ENCODE measurements at places on chromosomes 12 and 14.

DNA sequence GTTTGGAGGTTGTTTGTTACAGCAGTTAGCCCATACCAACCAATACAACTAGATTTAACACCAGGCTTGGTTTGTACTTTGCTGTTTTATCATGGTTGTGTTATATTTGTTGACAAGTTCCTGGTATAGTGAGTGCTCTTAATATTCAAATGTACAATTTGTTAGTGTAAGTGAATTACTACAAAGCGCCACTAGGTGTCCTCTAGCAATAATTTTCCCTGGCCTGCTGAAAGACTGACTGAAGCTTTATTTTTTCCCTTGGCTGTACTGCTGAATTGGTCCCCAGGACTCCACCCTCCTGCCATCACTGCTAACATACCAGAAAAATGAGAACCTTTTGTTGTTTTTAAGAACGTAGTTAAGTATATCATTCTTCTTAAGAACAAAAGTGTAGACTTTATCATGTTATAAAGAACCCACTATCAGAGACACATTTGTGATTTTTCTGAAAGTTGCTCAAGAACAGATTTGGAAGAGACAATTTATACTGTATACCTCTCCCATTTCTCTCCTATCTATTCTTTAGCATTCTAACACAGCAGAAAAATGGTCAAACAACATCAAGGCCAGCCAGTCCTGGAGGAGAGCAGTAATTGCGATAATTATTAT is 75.3 kb upstream of the FAR2 start:
- DNase-seq: no peak

DNA sequence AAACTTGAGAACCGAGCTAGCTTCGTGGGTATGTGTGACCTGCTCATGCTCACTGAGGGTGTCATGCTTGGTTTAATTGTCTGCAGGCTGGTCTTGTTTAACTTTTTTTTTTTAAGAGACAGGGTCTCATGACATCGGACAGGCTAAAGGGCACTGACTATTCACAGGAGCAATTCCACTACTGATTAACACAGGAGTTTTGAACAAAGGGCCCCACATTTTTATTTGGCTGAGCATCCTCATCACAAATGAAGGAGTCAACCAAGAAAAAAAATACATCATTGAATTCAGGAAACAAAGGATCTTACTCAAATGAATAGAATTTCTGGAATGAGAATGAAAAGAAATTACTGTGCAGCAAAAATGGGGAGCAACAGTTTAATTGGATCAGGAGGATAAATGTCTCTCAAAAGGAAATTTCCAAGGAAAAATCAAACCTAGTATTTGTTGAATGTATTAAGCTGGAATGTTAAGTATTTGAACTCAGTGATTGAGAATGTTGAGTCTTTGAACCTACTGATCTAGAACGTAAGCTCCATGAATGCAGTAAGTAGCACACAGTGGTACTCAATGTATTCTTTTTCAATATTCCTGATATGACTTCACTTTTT is 20.8 kb upstream of the PYROXD1 start:
- no peak for DNase-seq

- DNase-seq: no peak
These were observed 4.0 kb upstream of the GEMIN2 start for GRCh38 chr14:39109893-39110715.

GRCh38 chr14:75720842-75721498 is 59.9 kb downstream of the TTLL5 start:
- DNase-seq: peak; percentile 75

GRCh38 chr14:22370084-22370847 is 218.8 kb downstream of the DAD1 start:
- DNase-seq: no peak

- no peak for DNase-seq
These were observed 37.9 kb downstream of the B4GALNT3 start for GRCh38 chr12:497501-498160.

DNA sequence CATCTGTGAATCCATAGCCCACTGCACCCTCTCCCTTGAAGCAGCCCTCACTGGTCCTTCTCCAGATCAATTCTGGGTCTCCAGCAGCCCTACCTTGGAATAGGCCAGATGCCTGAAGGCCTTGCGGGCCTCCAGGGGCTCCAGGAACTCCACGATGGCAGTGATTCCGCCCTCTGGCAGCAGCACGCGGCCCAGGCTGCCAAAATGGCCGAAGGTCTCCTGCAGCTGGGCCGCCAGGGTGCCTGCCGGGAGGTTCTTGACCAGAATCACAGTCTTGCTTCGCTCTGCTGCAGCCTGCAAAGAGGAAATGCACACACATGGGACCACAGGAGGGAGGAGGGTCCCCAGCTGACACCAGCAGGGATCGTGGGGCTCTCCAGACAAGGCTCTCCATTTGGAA is 26.3 kb downstream of the RBM19 start:
- DNase-seq: no peak

DNA sequence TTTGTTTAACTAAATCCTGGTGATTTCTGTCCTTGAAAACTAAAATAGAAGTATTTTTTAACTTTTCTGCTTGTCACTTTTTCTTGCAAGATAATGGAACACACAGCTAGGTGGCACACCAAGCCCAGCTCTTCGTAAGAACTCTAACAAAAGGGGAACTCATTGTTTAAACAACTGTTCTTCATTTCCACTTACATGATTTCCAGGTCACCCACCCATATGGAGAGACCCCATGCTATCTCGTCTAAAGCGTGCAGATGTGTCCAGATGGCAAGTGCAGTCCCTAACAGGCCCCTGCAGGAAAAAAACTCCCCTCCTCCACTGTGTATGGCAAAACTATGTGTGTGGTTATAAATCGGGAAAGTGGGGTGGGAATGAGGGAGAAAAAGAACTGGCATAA is 43.3 kb upstream of the NT5DC3 start:
- DNase-seq: no peak

DNA sequence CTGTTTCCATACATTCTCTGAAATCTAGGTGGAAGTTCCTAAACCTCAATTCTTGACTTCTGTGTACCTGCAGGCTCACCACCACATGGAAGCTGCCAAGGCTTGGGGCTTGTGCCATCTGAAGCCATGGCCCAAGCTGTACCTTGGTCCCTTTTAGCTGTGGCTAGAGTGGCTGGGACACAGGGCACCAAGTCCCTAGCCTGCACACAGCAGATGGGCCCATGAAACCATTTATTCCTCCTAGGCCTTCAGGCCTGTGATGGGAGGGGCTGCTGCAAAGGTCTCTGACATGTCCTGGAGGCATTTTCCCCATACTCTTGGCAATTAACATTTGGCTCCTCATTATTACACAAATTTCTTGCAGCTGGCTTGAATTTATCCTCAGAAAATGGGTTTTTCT is 40.0 kb upstream of the COCH start:
- no peak for DNase-seq

GRCh38 chr14:31582836-31583452 is 21.7 kb downstream of the NUBPL start:
- no peak for DNase-seq

DNA sequence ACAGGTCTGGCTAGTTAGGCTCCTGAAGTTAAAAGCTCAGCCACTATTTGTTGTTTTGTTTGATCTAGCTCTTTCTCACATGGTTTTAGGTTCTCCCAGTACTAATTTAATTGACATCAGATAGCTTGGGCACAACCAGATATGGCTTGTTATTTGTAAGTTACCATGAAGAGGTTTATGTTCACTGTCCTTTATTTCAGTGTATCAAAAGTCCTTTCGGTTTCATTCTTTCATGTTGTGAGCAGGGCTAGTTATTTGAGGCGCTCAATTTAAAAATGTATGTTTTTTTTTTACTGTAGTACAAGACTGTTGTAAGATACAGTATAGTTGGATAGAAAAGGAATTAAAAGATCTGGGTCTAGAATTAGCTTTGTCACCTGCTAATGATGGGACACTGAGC is 7.0 kb downstream of the GPX2 start:
- no peak for DNase-seq

GRCh38 chr12:93727195-93727811 is 50.1 kb downstream of the CRADD start:
- no peak for DNase-seq

- DNase-seq: no peak
These were observed 138.1 kb upstream of the BMP4 start for GRCh38 chr14:54094765-54095164.

GRCh38 chr14:32472076-32472475 is 143.0 kb downstream of the AKAP6 start:
- no peak for DNase-seq

DNA sequence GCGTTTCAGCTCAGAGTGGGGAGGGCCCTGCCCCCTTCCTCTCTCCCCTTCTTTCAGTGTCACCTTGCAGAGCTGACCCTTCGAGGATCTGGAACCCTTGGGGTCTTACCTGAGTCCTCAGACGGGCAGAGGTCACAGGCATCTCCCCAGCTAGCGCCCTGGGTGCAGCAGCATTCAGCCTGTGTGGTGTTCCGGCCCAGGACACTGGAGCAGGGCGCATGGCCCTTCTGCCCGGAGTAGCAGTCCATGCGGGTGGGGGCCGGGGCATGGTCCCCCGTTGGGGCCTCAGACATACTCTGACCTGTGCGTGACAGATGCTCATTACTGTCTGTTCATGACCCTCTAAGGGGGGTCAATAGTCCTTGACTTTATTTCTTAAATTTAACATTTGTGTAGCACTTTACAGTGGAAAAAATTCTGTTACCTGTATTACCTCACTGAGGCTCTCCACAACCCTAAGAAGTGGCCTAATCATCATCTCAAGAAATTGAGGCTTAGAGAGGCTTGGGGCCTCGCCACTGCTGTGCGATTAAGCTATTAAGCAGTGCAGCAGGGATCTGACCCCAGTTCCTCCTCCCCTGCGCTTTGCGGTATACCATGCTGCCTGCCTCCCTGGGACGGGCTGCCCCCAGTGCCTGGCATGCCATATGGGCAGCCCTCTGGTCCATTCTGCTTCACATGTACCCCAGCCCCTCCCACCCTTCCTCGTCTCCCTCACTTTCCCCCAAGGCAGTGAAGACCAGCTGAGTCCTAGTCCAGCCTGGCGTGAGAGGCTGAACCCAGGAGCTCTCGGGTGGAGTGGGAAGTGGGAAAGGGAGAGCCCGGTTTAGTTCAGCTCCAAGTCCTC is 11.5 kb downstream of the ISCA2 start:
- no peak for DNase-seq

GRCh38 chr12:13816394-13816793 is 165.0 kb downstream of the GRIN2B start:
- no peak for DNase-seq

GRCh38 chr12:130375296-130376287 is 37.9 kb downstream of the PIWIL1 start:
- no peak for DNase-seq

- no peak for DNase-seq
These were observed 103.7 kb upstream of the LHX5 start for GRCh38 chr12:113575386-113575785.

DNA sequence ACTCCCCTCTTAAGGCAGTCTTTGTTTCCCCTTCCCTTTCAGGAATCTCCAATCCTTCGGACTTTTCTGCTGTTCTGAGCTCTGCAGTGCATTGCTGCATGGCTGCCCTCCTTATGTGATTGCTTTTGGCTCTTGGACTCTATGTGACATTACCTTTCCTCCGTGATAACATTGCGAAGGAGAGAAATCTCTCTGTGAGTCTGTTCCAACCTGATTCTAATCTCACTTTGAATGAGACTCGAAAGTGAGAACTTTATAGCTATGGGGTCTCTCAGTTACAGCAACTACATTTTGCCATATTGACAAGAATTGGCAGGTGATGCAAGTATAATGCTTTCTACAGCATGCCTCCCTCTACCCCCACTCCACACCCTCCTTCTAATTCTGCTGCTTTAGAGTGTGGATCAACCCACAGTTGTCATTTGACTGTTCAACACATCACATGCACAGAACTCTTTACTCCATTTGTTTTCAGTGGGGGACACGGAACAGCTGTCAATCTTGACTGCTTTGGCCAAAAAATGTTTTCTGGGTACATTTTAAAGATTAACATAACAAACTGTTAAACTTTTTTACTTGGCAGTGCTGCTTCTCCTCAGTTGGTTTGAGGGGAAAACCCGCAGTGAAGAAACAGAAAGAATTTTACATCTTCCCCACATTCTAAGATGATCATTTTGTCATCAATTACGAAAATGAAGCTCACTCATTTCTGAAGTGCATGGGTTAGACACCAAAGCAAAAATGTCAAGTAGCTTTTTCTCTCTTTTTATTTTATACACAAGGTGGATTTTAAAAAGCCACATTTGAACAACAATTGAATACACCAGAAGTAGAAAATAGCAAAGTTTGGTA is 125.5 kb upstream of the RMST start:
- DNase-seq: no peak

DNA sequence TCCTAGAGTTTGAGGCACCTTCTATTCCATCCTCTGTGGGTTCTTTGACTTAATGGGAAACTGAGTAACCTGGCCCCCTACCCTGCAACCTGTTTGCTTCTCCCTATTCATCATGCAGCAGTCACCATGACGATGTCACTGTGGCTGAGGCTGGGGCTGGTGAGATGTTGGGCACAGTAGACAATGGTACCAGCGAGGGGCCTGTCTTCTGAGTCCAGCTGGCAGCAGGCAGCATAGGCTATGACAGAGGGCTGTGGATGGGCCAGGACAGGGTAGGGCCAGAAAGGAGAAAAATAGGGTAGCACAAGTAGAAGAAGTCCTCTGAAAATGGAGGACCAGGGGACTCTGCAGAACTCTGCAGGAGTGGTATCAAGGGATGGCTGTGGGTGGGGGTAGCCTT is 2.0 kb downstream of the CIROP start:
- DNase-seq: no peak

DNA sequence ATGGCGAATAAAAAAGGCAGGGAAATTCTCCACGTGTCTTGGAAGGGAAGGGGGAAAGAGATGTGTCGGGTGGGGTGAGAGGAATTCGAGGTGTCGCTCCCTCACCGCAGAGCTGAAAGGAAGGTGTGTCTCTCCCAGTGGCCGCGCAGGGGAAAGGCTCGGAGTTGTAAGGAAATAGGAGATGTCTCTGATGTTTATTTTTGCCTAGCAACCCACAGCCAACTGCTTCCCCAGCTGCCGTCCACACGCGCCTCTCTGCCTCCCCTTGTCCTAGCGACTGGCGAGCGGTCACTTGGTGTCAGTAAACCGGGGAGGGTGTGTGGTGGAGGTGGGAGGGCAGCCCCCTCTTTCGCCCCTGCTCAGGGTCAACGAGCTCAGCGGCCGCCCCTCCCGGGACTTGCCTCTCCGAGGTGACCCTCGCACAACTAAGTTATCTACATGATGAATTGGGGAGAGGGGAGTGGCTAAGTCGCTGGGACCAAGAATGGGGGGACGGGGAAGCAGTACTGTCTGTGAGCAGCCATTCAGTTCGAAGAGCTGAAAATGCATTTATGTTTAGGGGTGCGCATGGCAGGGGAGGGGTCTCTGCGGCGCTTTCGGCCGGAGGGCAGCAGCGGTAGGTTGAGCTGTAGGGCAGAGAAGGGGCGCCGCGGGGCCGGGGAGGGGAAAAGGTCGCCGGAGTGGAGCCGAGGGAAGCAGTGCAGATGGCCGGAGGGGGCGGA is 585 bp upstream of the DYRK2 start:
- peak; percentile 91 for DNase-seq
